ENCODE measurements at places on chromosomes 13 and 19.

DNA sequence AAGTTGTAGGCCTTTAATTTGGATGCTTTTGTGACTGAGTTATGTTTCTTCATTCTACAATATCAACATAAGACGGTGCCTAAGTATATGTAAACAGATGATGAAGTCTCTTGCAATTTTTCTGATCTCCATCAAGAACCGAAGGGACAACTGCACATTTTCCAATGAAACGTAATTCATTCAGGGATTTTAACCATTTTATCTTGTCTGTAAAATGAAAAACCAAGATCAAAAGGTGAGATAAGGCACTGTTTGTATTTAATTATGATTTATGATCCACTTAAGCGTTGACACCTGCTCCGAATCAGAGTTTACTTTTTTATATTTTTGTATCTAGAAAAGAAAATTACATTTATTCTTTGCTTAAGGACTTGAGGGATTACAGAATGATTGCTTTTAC lies 556.8 kb upstream of the ARGLU1 start:
- DNase-seq: no peak

- DNase-seq: no peak
Observed at GRCh38 chr13:34943436-34944273, 1.6 kb downstream of the NBEA start.

GRCh38 chr13:33318744-33319143 lies 33.2 kb upstream of the STARD13 start:
- DNase-seq: no peak

DNA sequence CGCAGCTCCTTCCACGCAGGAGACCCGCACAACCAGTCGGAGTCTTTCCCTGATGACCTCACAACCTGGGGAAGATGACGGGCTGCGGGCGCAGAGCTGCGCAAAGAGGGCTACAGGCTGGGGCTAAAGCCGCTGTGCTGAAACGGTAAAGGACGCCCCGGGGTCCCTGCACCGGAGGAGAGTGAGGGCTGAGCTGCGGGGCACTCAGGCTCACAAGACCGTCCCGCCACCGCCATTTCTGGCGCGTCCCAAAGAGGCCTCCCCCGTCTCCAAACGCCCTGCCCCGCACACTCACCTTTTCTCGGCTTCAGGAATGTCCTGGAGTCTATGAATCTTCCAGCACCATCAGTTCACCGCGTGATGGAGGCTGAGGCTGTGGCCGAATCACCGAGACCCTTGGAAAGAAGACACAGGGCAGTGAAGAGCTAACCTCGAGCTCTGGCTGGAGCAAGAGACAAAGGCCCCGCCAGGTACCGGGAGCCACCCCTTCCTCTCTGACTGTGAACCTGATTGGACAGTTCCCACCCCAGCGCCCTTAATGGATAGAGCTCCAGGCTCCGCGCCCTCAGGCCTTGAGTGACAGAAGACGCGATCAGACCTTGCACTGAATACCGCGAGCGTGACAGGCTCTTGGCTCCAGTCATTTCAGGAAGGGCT lies 41.8 kb upstream of the ZNF429 start:
- DNase-seq: no peak

DNA sequence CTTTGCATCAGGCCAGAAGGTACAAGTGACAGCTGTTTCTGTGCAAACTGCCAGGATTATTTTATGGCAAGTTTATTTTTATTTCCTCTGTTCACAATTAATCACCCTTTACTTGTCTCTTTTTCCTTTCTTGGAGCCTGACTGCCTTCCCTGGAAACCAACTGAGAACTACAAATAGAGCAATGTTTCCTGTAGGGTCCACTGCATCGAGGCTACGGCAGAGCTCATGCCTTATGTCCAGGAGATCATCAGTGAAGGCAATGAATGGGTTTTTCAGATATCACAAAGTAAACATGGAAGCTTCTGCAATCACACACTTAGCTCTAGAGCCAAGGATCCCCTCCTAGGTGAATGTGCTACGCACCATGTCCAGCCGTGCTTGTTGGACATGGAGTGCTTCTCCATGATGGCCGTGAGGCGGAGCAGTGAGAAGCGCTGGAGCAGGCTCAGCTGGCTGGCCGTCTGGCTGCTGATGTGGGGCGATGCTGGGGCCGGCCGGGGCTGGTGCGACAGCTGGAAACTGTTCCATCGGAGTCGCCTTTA lies 110.9 kb downstream of the KL start:
- no peak for DNase-seq

GRCh38 chr13:78393286-78394142 lies 209.8 kb downstream of the POU4F1 start:
- DNase-seq: no peak

- no peak for DNase-seq
Observed at GRCh38 chr13:113990321-113990837, 16.5 kb upstream of the C13orf46 start.

DNA sequence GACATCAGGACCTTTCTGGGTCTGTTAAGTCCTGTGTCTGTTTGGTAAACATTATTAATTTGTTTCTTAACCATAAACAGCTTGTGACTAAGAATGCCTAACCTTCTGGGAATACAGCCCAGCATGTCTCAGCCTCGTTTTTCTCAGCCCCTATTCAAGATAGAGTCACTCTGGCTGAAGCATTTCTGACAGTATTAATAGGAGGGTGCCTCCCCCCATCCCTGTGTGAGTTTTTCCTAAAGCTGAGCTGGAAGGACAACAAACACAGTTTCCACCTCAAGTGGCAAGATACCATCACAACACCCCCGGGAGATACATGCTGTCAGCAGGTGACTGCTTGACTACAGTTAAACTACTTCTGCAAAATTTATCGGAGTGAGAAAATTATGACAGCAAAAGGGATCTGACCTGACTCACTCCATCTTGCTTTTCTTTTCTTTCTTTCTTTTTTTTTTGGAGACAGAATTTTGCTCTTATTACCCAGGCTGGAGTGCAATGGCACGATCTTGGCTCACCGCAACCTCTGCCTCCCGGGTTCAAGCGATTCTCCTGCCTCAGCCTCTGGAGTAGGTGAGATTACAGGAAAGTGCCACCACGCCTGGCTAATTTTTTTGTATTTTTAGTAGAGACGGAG lies 59.3 kb upstream of the ABCC4 start:
- no peak for DNase-seq

- DNase-seq: no peak
Observed at GRCh38 chr13:80157261-80157932, 183.5 kb downstream of the SPRY2 start.

- DNase-seq: no peak
Observed at GRCh38 chr13:23999424-23999823, 102.1 kb upstream of the C1QTNF9B start.

DNA sequence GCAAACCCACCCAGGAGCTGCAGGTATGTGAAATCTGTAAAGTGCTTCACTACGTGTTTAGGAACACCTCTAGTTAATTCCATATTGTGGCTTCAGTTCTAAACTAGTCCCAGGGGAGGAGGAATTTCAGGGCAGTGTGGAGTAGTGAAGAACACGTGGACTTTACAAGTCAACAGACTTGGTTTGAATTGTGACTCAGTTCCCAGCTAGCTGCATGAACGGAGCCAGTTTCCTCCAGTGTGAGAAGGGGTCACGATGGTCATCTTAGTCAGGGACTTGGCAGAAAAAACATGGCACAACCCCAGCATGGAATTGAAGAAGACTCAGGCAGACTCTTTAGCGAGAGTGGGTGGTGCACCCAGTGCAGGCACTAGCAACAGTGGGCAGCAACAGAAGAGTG lies 175.7 kb upstream of the UBL3 start:
- DNase-seq: no peak

GRCh38 chr19:48396824-48397176 lies 3.3 kb downstream of the GRIN2D start:
- no peak for DNase-seq

DNA sequence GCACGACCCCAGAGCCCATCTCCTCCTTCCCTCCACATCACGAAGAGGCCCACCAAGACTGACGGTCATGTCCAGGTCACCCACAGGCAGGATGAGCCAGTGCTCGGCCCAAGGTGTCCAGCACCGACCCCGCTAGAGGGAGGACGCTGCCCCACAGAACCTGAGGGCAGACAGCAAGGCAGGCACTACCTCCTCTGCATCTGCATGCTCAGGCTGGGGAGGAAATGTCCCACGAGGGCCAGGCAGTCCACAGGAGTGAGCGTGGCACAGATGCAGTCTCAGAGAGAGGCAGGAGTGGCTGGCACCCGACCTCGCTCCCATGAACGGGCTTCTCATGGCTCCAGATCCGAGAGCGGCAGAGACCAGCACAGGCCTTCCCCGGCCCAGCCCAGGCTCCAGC lies 133.2 kb downstream of the TUBA3C start:
- DNase-seq: no peak

DNA sequence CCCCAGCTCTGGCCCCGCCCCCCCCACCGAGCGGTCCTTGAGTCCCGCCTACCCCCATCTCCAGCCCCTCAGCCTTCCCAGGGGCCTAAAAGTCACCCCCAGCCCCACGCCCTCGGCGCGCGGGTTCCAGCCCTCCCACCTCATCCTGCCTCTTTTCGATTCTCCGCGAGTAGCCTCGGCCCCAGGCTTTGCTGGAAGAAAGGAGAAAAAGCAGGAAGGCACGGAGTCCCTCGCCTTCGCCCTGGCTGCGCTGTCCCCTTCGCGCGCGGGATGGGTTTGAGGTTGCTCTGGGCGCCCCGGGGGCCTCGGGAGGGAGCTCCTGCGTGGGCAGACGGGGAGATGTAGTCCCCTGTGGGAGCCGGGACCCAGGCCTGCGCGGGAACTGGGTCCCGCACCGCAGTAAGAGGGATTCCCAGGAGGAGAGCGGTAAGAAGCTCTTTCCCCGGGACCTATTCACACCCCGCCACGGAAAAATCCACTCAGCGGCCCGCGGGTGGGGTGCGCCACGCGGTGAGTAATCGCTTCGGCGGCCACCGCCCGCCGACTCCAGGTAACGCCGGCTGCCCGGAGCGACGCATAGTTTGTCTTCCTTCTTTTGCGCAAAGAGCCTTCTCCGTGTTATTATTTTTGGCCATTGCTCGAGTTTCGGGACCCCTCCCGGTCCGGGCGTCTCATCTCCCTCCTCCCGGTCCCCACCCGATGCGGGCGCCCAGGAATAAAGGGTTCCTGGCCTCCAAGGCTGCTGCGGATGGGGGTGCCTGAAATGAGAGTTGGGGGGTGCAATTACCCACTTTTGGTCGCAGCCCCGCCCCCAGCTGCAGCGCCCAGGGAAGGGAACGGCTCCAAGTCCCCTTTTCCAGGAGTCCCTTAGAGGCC lies 865 bp upstream of the CRLF1 start:
- DNase-seq: no peak

DNA sequence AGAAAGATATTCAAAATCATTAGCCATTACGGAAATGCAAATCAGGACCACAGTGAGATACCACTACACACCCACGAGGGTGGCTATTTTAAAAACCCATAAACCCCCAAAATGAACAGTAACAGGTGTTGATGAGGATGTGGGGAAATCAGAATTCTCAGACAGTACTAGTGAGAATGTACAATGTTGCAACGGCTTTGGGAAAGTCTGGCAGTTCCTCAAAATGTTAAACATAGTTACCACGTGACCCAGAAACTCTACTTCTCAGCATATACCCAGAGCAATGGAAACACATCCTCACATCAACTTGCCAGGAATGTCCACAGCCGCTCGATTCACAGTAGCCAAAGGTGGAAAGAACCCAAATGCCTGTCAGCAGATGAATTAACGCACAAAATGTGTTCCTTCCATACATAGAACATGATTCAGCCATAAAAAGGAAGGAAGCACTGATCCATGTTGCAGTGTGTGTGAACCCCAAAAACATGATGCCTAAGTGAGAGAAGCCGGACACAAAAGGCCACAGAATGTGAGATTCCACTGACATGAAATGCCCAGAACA lies 7.0 kb downstream of the PLVAP start:
- no peak for DNase-seq

GRCh38 chr13:112928020-112928971 lies 40.7 kb upstream of the MCF2L start:
- DNase-seq: no peak

- DNase-seq: no peak
Observed at GRCh38 chr19:33408538-33409434, 35.3 kb downstream of the CEBPG start.

- no peak for DNase-seq
Observed at GRCh38 chr13:99967869-99968520, 3.6 kb downstream of the ZIC5 start.

- DNase-seq: no peak
Observed at GRCh38 chr13:39918620-39919236, 263.3 kb downstream of the COG6 start.

DNA sequence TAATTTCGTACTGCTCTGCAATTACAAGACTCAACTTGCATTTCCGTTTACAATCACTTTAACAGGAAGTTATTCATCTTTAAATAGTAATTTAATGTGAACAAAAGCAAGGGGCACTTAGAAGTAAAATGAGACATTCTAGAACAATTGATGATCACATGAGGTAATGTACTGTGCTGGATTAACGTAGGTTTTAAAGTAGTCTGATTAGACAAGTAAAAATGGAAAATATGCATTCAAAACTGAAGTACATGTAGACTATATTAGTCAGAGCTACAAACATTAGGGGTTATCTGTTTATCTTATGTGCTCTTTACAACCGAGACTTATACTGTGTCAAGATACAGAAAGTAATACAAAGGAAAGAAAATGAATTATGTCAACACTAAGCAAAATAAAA lies 1528.0 kb downstream of the SLITRK5 start:
- no peak for DNase-seq

GRCh38 chr13:67880916-67881315 lies 650.8 kb upstream of the PCDH9 start:
- no peak for DNase-seq

GRCh38 chr13:75612354-75612753 lies 23.8 kb upstream of the LMO7 start:
- no peak for DNase-seq

DNA sequence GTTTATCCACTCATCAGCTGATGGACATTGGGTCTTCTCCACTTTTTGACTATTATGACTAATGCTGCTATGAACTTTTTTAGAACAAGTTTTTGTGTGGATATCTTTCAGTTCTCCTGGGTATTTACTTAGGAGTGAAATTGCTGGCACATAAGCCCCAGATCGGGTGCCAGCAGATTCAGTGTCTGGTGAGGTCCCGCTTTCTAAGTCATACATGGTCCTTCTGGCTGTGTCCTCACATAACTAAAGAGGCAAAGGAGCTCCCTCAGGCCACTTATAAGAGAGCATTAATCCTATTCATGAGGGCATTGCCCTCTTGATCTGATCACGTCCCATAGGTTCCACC lies 600 bp upstream of the ZNF226 start:
- DNase-seq: no peak

DNA sequence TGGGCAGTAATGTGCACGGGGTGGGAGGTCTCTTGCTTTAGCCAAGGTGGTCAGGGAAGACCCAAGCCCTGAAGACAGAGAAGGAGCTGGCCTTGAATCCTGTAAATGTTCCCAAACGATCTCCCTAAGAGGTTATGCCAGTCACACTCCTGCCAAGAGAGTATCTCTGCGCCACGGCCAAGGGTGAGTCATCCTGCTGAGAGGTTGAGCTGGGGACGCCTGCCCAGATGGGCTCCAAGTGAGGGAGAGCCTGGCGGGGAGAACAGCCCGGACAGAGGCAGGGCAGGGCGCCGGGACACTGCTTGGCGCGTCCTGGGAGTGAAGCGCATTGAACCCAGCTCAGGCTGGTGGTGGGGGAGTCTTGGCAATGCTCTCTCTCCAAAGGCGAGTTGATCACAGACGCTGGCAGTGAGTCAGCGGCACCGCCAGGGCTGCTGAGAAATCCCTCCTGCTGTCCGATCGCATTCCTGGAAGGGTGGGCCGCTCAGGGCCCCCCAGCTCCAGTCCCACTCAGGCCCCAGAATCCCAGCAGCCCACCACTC lies 16.4 kb downstream of the SULT2B1 start:
- no peak for DNase-seq

GRCh38 chr19:38975861-38976271 lies 324 bp upstream of the FBXO17 start:
- no peak for DNase-seq

GRCh38 chr13:79374578-79374977 lies 31.5 kb downstream of the RBM26 start:
- no peak for DNase-seq
